ENCODE measurements at places on chromosomes 1 and 21. TPM values are rescaled to one million over a fixed set of nuclear protein-coding genes. Genes with fewer than 3 reads are reported as not detected.

Gene PALMD
- total RNA-seq = not detected

Gene PGLYRP3
- total RNA-seq = not detected

Gene SLC45A1
- total RNA-seq = 0.31 TPM

Gene PLA2G2F
- total RNA-seq = not detected

Gene ITSN1
- 5.5 TPM for total RNA-seq

Gene ZFP69
- 2.8 TPM for total RNA-seq

Data from CD8-positive, alpha-beta memory T cell (primary cell).